Activated naive CD8-positive, alpha-beta T cell treated with anti-CD3 and anti-CD28 coated beads for 36 hours (primary cell): ENCODE measurements at places on chromosomes 1 and 21.

DNA sequence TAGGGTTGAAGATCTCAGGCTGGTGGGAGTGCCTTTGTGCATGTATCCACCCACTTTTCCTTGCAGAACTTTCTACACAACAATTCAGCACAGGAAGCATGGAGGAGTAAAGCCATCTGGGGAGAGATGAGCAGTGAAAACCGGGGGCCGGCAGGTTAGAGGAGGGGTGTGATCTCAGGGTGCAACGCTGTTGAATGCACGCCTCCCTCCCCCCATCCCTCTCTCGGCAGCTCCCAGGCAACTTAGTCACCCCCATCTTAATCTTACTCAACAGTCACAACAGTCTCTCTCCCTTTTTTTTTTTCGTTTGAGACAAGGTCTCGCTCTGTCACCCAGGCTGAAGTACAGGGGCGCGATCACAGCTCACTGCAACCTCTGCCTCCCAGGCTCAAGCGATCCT, 16.6 kb upstream of the ABCG1 start:
- DNase-seq: no peak

- DNase-seq: no peak
Observed at GRCh38 chr1:214453109-214453722, 98.2 kb downstream of the PTPN14 start.

DNA sequence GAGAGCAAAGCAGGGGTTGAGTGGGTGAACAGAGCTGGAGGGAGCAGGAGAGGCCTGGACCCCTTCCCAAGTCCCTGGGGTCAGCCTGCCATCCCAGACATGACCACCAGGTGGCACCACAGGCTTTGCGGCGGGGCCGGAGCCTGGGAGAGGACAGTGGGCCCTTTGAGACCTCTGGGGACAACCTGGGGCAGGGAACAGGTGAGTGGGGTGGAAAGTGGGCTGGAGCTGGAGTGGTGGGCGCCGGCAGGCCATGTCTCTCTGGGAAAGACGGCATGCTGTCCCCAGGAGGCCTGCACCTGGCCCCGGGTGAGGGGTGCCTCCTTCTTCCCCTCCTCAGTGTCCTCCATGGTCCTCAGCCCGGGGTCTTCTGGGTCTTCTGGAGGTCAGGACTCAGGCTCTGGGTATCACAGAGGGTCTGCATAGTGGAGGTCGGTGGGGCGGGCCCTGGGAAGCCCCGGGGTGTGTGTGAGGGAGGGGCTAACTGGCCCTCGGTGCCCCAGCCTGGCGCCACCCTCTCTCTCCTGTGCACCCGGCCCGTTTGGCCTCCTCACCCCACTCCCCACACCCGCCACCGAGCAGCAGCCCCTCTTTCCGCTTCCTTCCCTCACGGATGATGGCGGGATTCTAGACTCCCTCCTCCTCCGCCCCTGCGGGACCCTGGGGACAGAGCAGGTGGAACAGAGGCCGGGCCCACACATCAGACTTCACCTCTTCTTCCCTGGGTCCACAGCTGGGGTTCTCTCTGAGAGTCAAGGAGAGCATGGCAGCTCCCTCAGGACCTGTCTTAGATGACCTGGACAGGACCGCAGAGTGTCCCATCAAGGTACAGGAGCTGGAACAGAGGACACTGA, 28.5 kb upstream of the PKP1 start:
- peak; percentile 68 for DNase-seq

DNA sequence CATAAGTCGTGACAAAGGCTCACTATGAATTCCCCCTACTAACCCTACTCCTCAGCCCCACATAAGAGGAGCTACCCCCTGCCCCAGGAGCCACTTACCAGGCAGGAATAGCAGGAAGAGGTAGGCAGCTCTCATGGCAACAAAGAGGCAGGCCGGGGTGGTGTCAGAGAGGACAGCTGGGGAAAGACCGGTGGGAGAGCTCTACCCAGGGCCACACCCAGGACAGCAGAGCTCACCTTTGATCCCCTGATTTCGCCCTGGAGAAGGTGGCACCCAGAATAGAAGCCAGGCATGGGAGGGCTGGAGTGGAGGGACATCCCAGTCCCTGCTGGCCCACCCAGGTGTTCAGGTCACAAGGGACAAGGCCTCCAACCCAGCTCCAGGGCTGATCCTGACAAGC, 2.3 kb downstream of the MFAP2 start:
- no peak for DNase-seq

DNA sequence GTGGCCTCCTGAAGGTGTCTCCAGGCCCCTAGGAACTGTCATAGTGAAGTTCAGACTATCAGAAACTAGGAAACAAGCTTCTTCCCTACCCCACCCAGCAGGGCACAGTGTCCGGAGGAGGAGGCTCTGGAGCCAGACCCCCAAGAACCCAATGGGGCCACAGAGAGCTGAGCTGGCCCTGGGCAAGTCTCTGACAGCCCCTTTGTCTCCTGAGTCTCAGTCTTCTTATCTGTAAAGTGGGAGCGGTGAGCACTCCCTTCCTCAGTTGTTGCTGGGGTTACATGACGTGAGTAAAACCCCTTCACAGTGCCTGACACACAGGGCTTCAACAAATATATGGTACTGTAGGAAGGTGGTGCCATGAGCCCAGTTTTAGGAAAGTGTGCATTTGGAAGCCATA, 675.8 kb downstream of the MATN1 start:
- no peak for DNase-seq

- no peak for DNase-seq
Observed at GRCh38 chr1:171061425-171062143, 29.1 kb upstream of the FMO3 start.

GRCh38 chr1:166511761-166512160, 327.5 kb upstream of the POGK start:
- DNase-seq: no peak

DNA sequence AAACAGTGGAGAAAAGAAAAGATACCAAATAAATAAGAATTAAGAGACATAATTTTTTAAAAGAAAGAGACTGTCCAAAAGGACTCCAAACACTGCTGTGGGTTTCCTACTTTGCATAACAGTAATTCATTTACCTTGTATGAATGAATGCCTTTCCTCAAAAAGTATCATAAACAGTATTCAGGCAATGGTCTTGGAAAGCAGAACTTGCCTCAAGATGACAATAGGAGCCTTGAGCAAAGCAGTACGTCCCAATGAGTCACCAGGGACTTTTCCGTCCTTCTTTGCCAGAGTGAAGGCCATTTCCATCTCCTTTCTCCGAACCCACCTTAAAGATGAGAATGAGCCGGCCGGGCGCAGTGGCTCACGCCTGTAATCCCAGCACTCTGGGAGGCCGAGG, 186.4 kb downstream of the ZBTB18 start:
- DNase-seq: no peak

DNA sequence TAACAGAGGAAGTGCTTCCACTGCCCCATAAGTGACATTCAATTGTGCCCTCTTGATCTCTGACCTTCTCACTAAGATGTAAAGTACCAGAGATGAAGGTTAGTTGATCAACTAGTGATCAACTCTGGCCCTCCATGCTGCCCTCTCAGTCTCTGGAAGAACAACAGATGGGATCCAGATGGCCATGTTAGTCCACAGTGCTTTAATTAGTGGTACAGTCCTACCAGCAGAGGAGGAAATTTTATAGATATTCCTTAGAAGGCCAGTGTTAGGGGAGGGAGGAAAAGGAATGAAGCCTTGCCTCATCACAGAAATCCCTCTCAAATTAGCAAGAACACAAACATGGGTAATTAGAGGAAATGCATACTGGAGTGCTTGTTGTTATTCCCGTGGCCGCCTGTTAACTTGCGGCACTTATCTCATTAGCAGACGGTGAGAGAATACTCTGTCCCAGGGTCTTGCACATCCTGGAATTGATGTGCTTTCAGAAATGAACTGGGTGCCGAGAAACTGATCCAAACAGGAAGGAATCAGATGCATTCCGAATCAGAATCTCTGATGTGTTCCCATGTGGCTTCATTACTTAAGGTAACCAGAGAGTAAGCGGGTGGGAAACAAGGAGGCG, 91.1 kb upstream of the RGS4 start:
- no peak for DNase-seq

DNA sequence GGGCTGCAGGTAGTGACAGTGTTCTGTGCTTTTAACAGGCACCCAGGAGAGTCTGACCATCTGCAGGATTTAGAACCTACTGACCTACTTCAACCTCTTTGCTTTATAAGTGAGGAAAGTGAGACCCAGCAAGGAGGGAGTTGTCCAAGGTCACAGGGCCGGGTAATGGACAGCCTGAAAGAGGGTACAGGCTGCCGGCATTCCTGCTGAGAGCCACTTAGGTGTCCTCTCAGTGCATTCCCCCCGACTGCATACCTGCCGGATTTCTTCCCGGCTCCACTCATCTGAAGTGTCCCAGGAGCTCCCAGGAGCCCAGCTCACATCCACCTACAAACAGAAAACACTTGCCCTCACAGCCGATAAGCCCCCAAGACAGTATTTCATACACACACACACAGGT, 13.9 kb downstream of the PHLDA3 start:
- DNase-seq: no peak

DNA sequence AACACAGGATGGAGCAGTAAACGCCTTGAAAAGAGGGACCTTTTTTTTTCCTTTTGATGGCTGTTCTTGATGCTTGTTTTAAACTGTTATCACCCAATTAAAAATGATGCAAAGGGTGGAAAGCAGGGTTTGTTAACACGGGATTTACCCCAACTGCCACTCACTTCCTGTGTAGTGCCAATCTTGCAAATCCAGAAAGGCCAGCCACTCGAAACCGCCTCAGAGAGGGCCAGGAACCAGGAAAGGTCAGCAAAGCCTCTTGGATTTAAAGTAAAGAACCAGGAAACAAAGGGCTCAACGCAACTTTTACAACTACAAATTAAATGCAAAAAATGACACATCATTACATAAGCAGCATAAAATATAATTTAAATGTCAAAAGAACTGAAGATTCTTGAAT, 347.4 kb downstream of the PDE4B start:
- no peak for DNase-seq
